ENCODE measurements at places on chromosomes 6 and 20.

DNA sequence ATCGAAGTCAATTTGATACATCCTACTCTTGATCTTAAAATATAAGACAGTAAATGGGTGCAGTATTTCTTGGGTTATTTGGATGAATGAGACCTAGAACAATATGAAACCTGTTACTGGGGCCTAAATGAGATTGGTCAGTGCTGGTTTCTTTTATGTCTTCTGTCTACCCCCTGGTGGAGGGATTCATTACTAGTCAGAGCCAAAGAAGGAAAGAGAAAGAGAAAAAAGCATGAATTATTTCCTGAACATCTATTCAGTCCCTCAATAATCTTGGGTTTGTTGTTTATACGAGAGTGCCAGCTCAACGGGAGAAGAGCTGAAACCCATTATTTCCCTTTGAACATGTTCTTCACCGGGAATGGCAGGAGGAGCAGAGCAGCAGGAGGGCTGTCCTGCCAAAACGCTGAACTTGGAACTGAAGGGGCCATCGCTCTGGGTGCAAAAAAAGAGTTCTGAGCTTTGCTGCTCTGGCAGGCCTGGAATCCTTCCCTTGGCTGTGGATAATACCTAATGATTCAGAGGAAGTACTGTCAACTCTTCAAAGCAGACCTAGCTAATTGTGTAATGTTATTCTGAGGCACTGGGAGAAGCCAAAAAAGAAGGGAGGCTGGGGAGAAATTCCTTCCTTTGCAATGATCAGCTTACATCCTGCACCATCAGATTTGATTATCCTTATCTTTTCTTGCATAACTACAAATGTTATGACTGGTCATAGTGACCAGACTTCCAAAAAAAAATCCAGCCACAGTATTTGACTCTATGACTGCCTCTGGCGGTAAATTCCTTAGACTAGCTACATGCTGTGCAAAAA lies 72.0 kb downstream of the BLOC1S5 start:
- no peak for DNase-seq

GRCh38 chr6:161379834-161380582 lies 106.1 kb upstream of the AGPAT4 start:
- DNase-seq, result no peak

GRCh38 chr6:34657307-34657978 lies 39.1 kb downstream of the ILRUN start:
- DNase-seq, result no peak

DNA sequence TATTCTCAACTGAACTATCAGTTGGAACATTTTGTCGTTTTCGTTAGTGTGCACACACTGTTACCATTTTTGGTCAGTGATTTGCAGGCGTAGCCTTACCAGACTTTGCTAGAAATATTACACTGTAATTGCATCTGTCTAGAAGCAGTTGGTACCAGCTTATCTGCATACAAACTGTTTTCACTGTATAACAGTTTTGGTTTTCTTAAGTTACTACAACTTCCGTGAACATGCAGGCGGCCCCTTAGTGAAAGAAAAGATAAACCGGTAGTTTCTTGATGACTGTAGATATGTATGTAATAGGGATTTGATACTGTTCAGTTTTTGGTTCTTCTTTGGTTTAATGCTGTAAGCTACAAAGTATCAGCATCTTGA lies 1.3 kb downstream of the DSTN start:
- DNase-seq, result no peak

- no peak for DNase-seq
Measured at GRCh38 chr6:95263840-95264239, 313.5 kb upstream of the MANEA start.

GRCh38 chr20:37574199-37574890 lies 46.7 kb upstream of the BLCAP start:
- no peak for DNase-seq

DNA sequence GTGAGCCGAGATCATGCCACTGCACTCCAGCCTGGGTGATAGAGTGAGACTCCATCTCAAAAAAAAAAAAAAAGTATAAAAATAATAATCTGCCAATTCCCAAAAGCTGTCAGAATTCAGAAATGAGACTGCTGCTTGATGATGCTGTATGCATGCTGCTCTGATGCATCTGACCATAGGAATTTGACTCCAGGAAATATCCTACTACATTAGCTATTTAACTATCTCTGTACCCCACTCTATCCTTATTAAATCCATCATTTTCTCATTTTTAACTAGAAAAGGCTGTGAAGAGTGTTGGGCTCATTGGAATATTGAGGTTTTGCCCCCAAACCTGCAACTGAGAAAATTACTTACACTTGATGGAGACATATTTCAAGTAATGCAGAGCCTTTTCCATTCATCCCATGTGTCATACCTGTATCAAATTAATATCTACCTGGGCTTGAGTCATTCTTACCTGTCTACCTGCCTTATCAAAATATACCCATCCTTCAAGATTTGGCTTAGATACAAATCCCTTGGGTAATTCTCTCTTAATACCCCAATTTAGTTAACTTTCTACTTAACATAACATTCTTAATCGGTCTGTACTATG lies 135.2 kb upstream of the PREP start:
- DNase-seq, result no peak

DNA sequence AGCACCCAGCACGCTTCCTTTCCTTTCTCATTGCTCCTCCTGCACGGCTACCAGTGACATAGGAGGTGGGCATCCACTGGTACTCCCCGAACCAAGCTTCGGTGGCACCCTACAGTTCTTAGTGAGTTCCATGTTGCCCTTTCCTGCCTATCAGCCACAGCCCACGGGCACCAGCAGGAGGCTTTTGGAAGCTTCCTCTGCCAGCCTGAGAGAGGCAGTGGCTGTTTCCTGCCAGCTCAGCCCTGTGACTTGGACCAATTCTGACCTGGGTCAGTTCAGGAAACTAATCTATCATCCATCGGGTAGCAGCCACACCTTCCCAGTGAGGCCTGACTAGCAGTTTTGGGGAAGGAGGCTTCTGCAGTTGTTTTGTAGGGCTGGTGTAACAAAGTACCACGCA lies 176.4 kb upstream of the UST start:
- no peak for DNase-seq

DNA sequence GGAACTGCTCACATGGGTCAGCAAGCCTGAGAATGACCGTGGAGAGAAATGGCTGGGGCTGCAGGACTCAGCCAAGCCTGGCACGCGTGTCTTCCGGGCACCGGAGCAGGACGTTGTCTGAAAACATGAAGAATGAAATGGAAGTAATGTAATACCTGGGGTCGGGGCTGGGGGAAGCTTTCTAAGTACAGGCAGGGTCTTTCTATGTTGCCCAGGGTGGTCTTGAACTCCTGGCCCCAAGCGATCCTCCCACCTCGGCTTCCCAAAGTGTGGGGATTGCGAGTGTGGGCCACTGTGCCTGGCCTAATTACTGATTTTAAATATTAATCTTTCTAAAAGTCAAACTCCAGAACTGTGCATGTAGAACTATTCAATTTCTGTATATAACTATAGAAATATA lies 155.5 kb upstream of the AKAP12 start:
- no peak for DNase-seq

DNA sequence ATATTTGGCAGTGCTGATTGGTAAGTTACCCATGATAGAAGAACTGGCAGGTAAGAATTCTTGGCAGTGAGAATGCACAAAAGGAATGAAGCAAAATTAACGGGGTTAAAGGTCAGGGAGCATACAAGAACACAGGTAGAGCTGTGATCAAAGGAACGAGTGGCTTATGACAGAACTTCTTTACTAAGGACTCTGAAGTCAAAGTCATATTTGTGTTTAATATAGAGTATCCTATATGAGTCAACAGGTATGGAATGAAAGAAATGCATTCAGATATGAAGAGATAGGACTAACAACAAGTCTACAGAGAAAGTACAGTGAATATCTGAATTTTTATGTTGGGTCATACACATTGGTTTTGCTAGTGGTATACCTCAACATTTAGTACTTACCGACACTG lies 209.0 kb upstream of the CITED2 start:
- DNase-seq, result no peak

DNA sequence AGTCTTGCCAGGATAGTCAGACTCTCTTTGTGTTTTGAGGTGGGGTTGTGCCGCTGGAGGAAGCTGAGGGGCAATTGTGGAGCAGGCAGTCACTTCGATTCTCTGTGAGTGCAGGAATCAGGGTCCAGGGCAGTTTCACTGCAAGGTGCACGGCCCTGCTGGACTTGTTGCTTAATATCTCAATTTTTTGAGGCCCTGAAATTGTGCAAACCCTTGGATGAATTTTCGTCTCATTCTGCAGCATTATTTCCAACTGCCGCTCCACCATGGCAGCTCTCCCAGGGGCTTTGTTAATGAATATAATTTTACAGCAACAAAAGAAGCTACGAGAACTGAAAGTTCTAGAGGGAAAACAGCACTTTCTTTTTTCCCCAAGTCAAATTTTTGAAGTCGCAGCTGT lies 531.9 kb downstream of the QKI start:
- DNase-seq, result no peak

DNA sequence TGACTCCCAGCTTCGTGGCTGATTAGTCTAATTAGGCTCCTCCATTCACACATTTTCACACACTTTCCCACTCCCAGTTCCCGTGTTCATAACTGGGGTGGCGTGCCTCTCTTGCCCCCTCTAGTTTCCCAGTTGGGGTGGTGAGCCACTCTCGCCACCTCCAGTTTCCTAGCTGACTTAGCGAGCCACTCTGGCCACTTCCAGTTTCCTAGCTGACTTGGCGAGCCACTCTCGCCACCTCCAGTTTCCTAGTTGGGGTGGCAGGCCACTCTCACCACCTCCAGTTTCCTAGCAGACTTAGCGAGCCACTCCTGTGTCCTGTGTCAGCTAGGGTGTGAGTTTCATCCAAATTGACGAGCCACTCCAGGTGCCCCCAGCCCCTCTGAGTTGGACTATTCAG lies 7.4 kb upstream of the GMPR start:
- no peak for DNase-seq

GRCh38 chr20:18072532-18072931 lies 14.8 kb upstream of the OVOL2 start:
- DNase-seq, result no peak

DNA sequence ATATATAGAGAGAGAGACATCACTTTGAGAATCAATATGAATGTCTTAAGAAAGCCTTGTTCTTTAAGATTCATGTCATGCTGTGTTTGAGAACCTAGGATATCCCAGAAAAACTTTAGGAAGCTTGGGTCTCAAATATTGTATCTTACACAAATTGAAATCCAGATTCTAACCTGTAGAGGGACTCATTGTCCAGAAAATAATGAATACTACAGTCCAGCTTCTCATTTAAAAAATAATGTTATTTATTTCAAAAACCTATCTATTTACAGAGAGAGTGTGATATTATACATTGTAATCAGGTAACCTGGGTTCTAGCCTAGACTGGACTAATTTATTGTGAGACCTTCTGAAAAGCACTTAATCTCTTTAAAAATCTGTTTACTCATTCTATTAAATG lies 4.2 kb downstream of the RFX6 start:
- no peak for DNase-seq

DNA sequence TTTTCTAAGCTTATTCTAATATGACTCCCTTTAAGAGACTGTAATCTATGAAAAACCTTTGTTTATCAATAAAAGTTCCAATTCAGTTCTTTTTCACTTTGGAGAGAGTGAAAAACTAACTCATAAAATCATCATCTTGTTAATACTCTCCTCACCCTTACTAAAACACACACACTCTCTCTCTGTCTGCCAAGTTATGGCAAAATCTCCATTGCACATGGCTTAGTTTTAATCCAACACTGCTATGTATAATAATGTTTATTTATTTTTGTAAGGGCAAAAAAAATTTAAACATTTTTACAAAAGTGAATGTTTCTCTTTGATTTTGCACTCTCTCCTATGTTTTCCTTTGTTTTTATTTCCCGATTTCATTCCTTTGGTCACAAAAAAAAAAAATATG lies 253.2 kb downstream of the BMP7 start:
- no peak for DNase-seq

GRCh38 chr6:161462148-161462547 lies 188.3 kb upstream of the AGPAT4 start:
- DNase-seq, result no peak

DNA sequence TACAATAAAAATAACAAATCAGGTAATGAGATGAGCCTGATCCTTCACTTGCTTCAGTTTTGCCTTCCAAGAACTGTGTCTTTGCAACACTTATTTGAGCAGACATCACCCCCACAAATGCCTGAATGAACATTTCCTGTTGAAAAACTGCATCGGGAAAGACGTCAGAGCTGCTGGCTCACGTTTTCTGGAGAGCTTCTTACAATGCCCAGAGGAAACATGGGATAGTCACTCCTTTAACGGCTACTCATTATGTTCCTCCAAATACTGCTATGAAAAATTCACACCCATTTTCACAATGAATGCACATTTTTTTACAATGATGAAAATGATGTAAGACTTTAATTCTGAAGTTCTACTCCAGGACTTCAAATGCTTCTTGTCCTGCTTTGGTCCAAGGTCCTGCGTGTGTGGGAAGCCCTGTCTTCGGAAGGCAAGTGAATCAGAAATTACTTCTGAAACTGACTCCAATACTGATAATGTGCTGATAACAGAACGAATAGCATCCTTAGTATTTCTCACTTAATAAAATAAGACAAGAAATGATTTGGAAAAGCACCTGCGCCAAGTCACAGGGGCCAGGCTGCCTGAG lies 238.0 kb downstream of the ANKRD60 start:
- no peak for DNase-seq

- DNase-seq, result no peak
Measured at GRCh38 chr6:31007694-31008093, 2.6 kb upstream of the MUC22 start.

DNA sequence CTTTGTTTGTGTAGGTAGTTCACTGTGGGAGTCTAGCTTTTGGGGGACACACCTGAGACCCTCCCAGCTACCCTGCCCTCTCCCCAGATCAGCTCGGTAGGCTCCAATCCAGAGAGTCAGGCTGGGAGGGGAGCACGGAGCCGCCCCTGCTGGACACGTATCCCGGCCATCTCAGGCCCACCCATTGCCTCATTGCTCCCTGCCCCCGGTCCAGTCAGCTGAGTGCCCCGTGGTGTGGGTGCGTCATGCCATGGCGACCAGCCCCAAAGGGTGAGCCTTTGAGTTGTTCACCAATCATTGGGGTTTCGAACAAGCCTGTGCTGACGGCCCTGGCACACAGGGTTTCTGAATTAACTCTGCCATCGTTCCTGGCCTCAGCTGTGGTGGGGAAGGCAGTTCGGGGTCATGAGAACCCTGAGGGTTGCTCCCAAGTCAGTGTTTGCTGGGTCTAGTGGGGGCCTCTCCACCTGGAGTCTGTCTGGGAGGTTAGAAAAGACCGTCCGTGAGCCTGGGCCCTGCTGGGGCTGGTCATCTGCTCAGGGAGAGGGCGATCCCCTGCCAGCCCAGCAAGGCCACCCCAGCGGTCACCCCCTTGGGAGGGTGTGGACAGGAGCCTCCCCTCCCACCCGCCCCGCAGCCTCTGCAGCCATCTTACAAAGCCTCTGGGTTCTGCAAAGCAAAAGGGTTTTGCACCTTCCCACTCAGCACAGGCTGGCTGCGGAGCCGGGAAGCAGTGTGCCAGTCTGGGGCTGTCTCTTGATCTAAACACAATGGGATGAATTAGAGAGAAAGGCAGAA lies 34.5 kb downstream of the NTSR1 start:
- no peak for DNase-seq

DNA sequence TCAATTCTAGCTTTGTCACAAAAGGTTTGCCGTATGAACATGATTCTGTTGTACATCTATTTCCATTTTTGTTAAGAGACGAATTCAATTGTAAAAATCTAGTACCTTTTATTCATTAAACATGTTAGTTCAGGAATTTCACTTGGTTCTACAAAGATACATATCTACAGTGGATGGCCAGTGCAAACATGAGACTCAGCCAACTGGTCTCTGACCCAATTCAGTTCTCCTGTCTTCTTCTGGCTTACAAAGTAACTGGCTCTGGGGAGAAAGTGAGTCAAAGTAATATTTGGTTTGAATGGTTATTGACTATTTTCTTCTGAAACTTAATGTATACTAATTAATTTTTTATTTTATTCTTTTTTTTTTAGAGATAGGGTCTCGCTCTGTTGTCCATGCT lies 70.0 kb downstream of the ESR1 start:
- no peak for DNase-seq

All from activated T-helper 2 cell treated with anti-CD3 and anti-CD28 coated beads, Interferon-gamma antibody, Interleukin-2, Interleukin-4, amounts not matched to agents 10 μg/mL and 5 μg/mL and 100 μg/mL, durations not matched to agents 14 hours and 24 hours and 36 hours (primary cell).